ENCODE measurements at places on chromosomes 11 and 22.

DNA sequence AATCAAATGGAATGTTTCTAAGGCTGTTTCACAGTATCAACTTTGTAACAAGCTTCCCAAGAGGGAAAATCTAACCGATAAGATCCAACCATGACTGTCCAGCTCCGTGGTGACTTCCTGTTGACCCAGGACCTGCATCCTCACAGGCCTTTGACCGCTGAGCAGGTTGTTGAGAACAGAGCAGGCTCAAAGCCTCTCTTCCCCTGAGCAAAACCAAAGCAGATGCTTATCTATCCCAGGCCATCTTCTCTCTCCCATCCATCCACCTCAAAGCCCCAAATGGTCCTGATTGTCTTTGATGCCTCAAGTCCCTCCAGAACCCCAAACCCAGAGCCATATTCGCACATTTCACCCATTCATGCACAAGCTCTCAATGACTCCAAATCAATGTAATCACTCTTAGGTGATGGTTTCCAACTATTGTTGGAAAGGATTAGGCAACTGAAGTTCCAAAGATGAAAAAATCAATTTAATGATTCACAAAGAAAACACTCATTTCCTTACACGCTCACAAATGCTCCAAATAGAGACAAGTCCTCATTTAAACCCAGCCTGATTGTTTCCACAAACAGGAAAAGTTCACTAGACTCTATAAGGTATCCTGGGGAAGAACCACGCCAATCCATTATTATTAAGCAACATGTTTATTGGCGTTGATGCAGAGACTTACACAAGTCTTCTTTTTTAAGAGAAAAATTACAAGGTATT is 48.7 kb downstream of the C11orf58 start:
- no peak for DNase-seq

DNA sequence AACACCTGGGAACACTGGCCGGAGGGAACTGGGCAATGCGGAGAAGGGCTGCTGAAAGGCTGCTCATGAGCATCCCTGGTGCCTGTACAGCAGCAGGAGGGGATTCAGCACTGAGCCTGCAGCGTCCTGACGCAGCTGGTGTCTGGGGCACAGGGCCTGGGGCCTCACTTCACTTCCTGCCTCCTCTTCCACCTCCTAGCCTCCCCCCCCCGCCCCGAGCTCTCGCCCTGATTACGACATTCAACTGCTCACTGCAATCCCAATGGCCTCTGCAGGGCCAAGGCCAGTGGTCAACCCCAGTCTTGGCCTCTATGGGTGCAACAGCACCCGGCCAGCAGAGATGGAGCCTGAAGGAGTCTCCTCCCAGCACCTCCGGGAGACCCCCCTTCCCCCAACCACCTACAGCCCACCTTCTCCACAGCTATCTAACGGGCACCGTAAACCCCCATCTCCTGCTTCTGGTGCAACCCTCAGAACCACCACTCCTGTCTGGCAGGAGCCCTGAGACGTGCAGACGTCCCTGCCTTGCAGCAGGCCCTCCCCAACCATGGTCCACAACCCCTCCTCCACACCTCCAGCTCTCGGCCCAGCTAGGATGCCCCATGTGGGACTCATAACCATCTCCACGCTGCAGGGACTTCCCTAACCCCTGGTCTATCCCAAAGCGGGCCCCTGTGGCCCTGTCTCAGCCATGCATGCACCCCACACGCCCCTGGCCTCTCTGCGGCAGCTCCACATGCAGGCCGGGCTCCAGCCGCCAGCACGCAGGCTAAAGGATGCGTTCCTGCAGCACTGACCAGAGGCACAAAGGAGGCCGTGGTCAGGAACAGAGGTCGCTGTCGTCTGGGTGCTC is 38.2 kb downstream of the BRD1 start:
- DNase-seq: no peak

GRCh38 chr11:59862252-59862651 is 4.0 kb downstream of the TCN1 start:
- no peak for DNase-seq

DNA sequence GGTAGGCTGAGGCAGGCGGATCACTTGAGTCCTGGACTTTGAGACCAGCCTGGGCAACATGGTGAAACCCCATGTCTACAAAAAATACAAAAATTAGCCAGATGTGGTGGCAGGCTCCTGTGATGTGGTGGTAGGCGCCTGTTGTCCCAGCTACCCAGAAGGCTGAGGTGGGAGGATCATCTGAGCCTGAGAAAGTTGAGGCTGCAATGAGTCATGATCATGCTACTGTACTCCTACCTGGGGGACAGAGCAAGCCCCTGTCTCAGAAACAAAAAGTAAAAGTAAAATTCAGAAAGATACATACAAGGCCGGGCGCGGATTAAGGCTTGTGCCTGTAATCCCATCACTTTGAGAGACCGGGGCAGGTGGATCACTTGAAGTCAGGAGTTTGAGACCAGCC is 6.3 kb downstream of the LDHAL6A start:
- DNase-seq: no peak

DNA sequence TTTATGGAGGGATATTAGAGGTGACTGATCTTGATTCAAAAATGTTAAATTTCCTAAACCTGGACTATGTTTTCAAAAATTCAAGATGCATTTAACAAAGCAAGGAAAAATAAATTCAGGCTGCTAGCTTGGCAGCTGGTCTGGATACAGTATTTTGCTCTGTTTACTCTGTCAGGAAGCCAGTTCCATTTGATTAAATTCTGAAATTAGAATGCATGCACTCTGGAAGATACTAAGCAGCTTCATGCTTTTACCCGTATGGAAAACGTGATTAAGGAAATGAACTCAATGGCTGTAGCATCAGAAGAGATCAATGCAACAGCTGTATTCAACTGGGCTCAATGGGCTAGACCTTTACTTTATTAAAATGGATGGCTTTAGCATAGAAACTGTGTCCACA is 14.2 kb downstream of the C11orf71 start:
- DNase-seq: no peak

- no peak for DNase-seq
Observed at GRCh38 chr22:23376256-23376655, 195.9 kb downstream of the BCR start.

DNA sequence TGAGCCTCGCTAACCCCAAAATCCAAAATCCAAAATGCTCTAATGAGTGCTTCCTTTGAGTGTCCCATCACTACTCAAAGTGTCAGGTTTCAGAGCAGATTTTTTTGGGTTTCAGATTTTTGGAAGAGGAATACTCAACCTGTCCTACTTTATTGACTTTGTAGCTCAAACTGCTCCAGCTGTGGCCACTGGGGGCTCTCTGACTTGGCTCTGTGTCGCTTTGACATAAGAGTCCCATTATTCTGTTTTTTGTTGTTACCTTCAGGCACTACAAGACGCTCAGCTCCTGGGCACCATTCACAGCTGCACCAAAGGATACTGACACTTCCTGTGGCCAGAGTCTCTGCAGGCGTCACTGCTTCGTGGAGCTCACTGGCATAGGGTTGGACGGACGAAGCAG is 41.1 kb downstream of the PHF21B start:
- no peak for DNase-seq

DNA sequence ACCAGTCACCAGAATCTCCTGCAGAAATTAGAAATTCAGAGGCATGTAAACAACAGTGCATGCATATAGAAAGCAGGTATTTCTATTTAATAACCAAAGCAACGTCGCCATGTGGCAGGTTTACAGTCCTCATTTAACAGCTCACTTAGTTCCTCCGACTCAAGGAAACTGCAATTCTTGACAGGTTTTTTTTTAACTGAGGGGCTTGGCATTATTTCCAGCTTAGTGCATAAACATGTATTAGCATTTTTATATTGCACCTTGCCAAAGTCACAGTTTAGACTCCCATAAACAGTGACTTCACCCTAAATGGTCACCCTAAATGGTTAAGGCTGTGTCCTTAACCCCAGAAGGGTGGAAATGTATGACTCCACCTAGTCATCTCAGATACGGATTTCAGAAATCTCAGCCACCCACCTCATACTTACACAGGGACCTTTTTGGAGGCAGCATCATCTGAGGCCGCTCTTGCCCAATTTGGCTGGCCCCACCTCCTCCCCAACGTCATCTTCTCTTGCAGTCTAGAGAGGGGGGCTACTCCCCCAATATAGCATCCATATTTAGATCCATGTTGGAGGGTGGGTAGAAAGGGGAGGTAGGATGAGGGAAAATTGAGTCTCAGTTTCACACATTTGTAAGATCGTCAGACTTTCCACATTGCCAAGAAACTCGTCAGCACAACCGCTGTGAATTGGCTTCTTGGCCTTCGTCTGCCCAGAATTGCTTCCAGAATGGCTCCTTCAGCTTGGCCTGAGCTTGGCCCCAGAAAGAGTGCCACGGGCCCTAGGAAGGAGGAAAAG is 31.8 kb upstream of the SLC35C1 start:
- no peak for DNase-seq

GRCh38 chr11:61028135-61028729 is 56.8 kb downstream of the CD6 start:
- DNase-seq: peak; percentile 61

DNA sequence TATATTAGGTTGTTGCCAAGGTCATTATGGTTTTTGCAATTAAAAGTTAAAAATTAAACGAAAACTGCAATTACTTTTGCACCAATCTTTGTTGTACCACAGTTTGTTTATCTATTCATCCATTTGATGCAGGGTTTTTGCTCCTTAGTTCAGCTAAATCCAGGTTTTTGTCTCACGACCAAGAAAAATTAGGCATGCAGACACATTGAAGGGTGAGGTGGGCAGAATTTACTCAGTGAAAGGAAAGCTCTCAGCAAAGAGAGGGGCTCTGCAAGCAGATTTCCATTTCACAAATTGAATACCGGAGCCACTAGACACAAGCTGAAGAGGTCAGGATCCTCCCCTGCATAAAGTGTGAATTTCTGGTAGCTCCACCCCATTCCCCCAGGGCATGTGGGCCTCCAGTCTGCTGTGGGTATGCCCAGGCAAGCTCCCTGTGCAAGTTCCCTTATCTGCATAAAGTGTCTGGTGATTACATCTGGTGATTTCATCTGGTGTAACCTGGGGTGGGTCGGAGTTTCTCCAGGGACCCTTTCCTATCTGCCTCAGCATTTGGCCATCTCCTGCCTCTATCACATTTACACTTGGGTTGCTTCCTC is 33.3 kb downstream of the APOL6 start:
- no peak for DNase-seq

DNA sequence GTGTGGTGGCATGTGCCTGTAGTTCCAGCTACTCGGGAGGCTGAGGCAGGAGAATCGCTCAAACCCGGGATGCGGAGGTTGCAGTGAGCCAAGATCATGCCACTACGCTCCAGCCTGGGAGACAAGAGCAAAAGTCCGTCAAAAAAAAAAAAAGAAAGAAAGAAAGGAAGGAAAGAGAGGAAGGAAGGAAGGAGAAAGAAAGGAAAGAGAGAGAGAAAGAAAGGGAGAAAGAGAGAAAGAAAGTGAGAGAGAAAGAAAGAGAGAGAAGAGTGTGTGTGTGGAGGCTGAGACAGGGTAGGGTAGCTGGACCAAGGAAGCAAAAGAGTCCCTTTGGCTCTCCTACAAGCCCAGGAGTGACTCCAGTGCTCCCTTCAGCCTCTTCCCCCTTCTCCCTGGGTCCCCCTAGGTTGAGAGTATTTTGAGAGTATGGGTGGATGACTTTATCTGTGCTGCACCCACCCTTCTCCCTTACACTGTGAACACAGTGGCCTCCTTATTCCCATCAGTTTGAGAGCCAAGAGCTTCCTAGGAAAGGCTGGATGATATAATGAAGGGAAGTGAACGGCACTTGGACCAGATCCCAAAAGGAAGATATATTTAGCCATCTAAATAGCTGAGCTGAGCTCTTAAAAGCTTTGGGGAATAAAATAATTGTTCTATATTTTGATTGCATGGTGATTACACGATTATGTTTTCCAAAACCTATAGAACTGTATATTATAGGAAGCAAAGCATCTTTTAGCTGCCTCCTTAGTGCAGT is 9.5 kb upstream of the DENND5A start:
- DNase-seq: no peak

- no peak for DNase-seq
Observed at GRCh38 chr11:33620423-33621171, 80.0 kb downstream of the C11orf91 start.

DNA sequence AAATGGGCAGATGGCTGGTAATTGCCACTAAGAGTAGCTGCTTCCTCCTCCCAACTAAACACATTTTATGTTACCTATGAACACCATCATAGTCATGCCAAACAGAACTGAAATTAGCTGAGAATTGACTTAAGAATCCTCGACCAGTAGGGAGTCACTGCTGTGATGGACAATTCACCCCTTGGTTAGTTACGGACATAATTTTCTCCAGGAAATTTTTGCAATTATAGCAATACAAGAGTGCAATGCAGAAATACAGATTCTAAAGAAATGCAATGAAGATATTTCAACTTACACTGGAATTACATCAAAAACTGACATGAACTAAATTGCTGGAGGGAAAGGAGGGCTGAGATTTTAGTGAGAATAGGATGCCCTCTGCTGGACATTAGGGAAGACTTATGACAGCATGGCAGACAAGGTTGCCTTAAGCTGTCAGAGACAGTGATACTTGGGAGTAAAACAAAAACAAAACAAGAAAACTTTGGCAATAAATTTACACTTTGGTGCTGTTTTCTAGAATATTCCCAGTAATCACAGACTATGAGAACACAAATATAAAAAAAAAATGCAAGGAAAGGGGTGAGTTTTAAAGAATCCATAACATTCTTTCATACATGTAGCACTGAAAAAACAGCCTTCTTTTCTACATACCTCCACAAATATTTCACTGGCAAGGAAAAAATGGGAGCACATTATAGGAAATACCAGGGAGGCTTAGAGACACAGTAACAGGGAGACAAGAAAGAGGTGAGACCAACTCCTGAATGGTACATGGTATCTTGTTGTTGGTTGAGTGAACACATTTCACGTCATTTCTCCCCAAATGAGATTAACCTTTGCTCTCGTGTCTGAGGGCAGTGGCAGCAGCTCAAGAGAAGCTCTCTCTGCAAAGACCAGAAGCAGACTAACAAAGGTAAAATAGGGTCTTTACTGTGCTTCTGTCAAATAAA is 11.2 kb upstream of the PPP2R1B start:
- DNase-seq: no peak

DNA sequence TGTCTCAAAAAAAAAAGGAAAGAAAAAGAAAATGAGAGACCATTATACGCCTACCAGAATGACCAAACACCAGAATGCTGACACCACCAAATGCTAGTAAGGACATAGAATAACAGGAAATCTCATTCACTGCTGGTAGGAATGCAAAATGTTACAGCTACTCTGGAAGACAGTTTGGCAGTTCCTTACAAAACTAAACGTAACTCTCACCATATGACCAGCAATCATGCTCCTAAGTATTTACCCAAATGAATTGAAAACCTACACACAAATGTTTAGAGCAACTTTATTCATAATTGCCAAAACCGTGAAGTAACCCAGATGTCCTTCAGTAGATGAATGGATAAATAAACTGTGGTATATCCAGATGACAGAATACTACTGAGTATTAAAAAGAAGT is 7.2 kb downstream of the CHKA start:
- DNase-seq: no peak

GRCh38 chr22:43014316-43014868 is 557 bp downstream of the PACSIN2 start:
- DNase-seq: no peak

DNA sequence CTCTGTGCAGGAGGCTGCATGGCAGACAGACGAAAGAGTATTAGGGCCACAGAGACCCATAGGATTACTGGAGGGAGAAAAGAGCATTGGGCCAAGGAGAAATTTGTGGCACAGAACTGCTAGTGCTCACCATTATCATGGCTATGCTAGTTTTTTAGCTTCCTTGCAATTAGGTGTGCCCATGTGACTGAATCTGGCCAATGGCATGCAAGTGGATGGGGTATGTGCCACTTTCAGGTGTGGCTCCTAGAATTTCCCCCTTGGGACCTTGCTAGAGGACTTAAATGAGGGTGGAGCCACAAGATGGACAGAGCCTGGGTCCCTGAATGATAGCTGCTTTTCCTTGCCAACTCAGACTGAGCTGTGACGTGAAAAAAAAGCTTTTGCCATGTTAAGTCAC is 73.9 kb upstream of the TENM4 start:
- DNase-seq: no peak

All from activated naive CD8-positive, alpha-beta T cell treated with anti-CD3 and anti-CD28 coated beads, Interleukin-2, amount 50 U/mL, for 16 hours (primary cell).